ENCODE measurements at places on chromosomes 7 and 10. TPM values are rescaled to one million over a fixed set of nuclear protein-coding genes. Genes with fewer than 3 reads are reported as not detected.

CYP2C18 gene
- not detected for total RNA-seq

DNA sequence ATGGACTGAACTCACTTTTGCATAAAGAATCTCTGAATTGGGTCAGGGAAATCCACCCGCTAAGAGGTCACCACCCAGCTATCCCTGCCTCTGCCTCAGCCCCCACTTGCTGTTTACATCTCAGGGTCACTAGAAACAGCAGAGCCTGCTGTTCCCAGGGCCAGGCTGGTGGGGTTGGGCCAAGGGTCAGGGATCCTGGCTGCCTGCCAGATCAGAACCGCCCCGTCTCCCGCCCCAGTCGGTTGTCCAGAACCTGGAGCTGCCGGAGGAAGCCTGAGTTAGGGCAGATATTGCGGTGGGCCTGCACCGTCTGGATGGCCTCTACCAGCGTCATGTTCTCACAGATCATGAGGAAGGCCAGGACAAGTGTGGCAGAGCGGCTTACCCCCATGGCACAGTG lies 17.0 kb upstream of the SAMD8 start:
- H3K27me3 ChIP-seq: no peaks in the 10 kb centered on the region
- ATAC-seq: no peak
- no peaks in the 10 kb centered on the region for H3K4me1 ChIP-seq
- no peak overlapping the region for H3K27ac ChIP-seq

- H3K4me1 ChIP-seq: peaks cover 2% of the 10 kb centered on the region
- H3K4me3 ChIP-seq: no peak overlapping the region
- peaks cover 33% of the 10 kb centered on the region for H3K36me3 ChIP-seq
- no peaks in the 10 kb centered on the region for H3K27me3 ChIP-seq
- no peak for ATAC-seq
These were observed 71.6 kb downstream of the NRP1 start for GRCh38 chr10:33262871-33263270.

ARL4A gene
- total RNA-seq: 69.5 TPM

RSPH10B gene
- total RNA-seq: not detected

DNA sequence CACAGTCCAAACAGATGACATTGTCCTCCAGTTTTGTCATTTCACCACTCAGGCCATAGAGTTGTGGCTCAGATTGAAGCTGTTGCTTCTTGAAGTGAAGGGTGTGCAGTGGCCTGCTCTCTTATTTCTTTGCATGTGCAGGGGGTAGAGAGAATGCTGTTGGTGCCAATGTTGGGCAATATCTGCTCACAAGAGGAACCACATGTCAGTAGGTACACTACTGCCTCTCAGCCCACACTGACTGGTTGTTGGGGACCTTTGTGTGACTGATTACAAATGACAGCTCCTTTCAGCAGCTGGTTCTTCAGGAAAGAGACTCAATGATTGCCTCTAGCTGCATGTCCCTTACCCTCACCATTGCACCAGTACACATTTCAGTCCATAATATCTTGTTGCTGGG lies 21.9 kb upstream of the SFTPA1 start:
- no peak overlapping the region for H3K27ac ChIP-seq
- H3K27me3 ChIP-seq: no peaks in the 10 kb centered on the region
- no peaks in the 10 kb centered on the region for H3K4me1 ChIP-seq
- no peak for ATAC-seq

GRCh38 chr7:3028071-3028757 lies 15.5 kb downstream of the CARD11 start:
- H3K4me1 ChIP-seq: no peaks in the 10 kb centered on the region
- no peak overlapping the region for H3K27ac ChIP-seq
- no peak overlapping the region for H3K4me3 ChIP-seq
- no peak for ATAC-seq
- H3K36me3 ChIP-seq: no peaks in the 10 kb centered on the region

DNA sequence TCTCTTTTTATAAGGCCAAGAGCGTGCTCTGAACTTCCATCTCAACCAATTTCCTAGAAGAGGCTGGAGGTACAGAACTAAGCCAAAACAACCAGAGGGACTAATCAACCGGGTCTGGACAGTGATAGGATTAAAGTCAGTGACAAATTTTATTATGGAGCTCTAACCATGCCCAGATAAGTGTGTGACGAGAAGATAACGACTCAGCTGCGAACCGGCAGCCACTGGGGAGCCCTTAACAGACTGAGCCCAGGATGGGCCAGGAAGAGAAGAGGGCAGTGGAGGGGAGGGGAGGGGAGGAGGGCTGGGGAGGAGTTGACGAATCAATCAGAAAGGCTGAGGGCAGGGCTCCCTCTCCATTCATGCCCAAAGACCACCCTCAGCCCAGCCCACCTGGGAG lies 119.9 kb downstream of the PLXNA4 start:
- no peak for ATAC-seq
- H3K27me3 ChIP-seq: no peaks in the 10 kb centered on the region
- no peak overlapping the region for H3K4me3 ChIP-seq
- H3K4me1 ChIP-seq: no peaks in the 10 kb centered on the region
- no peaks in the 10 kb centered on the region for H3K36me3 ChIP-seq

DNA sequence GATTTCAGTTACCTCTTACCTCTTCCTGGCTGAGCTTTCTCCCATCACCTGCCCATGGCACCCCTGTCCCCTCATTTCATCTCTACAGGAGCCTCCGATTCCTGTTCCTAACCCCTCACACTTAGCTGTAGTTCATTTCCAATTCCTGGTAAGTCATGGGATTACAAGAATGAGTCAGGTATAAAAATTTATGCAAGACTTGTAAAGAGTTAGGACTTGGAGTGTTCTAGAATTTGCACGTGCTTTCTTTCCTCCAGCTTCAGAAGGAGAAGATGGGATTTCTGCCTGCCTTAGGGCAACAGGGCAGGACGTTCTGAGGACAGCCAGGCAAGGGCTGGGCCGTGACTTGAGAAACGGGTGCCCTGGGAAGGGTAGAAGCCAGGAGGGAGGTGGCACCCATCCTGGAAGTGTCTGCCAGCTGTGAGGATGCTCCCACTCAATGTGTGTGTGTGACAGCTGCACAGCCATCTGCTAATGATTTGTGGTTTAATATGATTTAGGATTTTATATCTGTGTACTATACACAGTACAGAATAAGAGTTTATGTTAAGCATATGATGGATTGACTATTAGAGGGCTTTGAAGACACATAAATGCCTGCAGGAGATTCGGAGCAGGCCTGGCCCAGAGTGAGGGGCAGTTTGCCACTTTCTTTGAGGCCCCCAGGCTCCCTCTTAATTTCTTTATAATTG lies 81.5 kb upstream of the VIPR2 start:
- H3K36me3 ChIP-seq: no peaks in the 10 kb centered on the region
- no peak overlapping the region for H3K27ac ChIP-seq
- no peak for ATAC-seq
- no peak overlapping the region for H3K4me3 ChIP-seq
- H3K27me3 ChIP-seq: no peaks in the 10 kb centered on the region

GRCh38 chr7:137953665-137954470 lies 48.0 kb downstream of the CREB3L2 start:
- peaks cover 38% of the 10 kb centered on the region for H3K4me1 ChIP-seq
- no peaks in the 10 kb centered on the region for H3K36me3 ChIP-seq
- no peaks in the 10 kb centered on the region for H3K27me3 ChIP-seq
- peak overlapping the region; percentile 94 for H3K27ac ChIP-seq
- H3K4me3 ChIP-seq: no peak overlapping the region

SHTN1 gene
- total RNA-seq: 7.7 TPM

ZNF487 gene
- total RNA-seq: 5.1 TPM

CNTNAP2 gene
- total RNA-seq: 8.9 TPM

GRCh38 chr10:13206546-13207443 lies 27.4 kb downstream of the UCMA start:
- no peaks in the 10 kb centered on the region for H3K27me3 ChIP-seq
- no peak overlapping the region for H3K4me3 ChIP-seq
- H3K4me1 ChIP-seq: no peaks in the 10 kb centered on the region
- ATAC-seq: no peak
- no peaks in the 10 kb centered on the region for H3K36me3 ChIP-seq
- no peak overlapping the region for H3K27ac ChIP-seq

GRCh38 chr10:72319416-72320254 lies 35.1 kb downstream of the DNAJB12 start:
- no peaks in the 10 kb centered on the region for H3K36me3 ChIP-seq
- no peaks in the 10 kb centered on the region for H3K27me3 ChIP-seq
- peak overlapping the region; percentile 85 for H3K27ac ChIP-seq

- H3K27me3 ChIP-seq: no peaks in the 10 kb centered on the region
- no peaks in the 10 kb centered on the region for H3K36me3 ChIP-seq
- peaks cover 7% of the 10 kb centered on the region for H3K4me1 ChIP-seq
- ATAC-seq: no peak
These were observed 45.6 kb downstream of the JCAD start for GRCh38 chr10:30013757-30014156.

DNA sequence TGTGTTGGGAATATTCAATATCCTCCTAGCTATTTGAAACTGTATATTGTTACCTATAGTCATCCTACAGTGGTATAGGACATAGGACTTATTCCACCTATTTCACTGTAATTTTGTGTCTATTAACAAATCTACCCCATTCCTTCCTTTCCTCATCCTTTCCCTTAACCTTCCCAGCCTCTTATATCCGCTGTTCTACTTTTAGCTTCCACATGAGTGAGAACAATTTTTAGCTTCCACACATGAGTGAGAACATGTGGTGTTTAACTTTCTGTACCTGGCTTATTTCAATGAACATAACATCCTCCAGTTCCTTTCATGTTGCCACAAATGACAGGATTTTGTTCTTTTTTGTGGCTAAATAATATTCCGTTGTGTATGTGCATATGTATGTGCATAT lies 95.9 kb upstream of the FGL2 start:
- no peaks in the 10 kb centered on the region for H3K4me1 ChIP-seq
- H3K27ac ChIP-seq: no peak overlapping the region
- no peak for ATAC-seq
- H3K4me3 ChIP-seq: no peak overlapping the region

CFAP58 gene
- 0.27 TPM for total RNA-seq

NXPH1 gene
- total RNA-seq: not detected

GHRHR gene
- total RNA-seq: not detected

INA gene
- 1.8 TPM for total RNA-seq

RBP4 gene
- not detected for total RNA-seq

DNA sequence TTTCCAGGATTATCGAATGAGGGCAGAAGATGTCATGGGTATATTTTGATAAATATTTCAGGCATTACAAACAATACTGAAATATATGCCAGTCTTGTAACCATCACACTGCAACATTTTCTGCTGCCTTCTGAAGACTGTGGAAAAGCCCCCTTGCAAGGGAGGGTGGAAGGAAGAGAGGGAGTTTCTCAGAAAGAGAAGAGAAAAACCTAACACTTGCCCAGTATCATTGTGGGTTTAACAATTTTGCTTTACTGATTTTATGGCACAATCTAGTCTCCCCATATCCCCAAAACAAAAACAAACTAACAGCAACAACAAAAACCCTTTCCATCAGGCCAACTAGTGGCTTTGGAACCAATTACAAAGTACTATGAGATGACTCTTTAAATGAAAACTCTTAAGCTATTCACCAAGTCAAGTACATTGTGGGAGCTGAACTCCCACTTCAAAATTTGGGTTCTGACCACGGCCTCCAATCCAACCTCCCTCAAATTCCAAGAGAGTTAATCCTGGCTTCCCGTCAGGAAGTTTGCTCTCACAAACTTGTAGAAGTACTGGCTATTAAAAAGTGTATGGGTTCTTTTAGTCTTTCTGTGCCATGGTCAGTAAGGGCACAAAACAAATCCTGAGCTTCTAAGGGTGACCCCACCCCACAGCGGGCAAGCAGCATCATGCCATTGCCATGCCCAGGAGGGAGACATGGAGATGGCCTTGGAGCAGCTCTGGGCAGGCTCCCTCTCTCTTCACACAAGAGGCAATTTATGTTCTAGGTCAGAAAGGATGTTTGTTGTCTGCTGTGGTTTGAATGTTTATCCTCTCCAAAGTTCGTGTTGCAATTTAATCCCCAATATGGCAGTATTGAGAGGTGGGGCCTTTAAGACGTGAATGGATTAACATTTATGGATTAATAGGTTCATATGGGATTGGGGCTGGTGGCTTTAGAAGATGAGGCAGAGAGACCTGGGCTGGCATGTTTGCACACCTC lies 96.3 kb downstream of the JAZF1 start:
- no peaks in the 10 kb centered on the region for H3K27me3 ChIP-seq
- ATAC-seq: no peak
- H3K36me3 ChIP-seq: no peaks in the 10 kb centered on the region
- H3K4me1 ChIP-seq: peaks cover 18% of the 10 kb centered on the region

DNA sequence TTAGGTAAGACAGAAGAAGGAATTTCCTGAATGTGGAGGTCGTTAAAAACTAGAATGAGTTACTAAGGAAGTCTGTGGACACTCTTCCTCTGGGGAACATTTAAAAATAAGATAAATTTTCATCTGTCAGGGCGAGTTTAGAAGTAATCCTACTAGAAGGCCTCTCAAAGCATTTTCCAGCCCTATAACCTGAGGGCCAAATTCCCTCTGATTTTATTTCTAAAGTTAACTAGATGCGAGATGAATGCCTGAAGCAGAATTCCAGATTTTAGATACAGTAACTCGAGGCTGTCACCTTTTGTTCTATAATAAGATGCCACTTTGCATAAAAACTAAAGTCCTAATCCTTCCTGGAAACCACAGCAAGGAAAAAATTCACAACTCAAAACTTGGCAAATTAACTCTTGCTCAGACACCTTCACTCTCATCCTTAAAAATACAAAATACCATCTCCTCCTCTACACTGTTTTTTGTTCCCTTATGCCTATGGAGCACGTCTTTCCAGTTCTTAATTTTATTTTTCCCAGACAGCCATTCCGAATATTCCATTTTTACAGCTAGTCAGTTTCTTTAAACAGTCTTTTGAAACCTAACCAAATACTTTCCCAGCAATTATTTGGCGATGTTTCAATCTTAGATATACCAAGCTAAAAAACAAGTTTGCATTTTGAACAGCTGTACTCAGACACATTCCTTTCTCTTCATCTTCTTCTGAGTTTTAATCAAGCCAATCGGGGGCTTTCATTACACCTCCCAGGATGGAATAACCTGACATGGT lies 420.7 kb upstream of the NFE2L3 start:
- no peak for ATAC-seq
- H3K36me3 ChIP-seq: no peaks in the 10 kb centered on the region
- no peak overlapping the region for H3K4me3 ChIP-seq
- H3K27ac ChIP-seq: peak overlapping the region; percentile 87
- peaks cover 11% of the 10 kb centered on the region for H3K4me1 ChIP-seq

Measured in gastroesophageal sphincter (tissue), 4 donors.